ENCODE measurements at places on chromosomes 7 and 10.
A peak's percentile ranks its signal among the peaks of the same experiment; 100 is the strongest.

DNA sequence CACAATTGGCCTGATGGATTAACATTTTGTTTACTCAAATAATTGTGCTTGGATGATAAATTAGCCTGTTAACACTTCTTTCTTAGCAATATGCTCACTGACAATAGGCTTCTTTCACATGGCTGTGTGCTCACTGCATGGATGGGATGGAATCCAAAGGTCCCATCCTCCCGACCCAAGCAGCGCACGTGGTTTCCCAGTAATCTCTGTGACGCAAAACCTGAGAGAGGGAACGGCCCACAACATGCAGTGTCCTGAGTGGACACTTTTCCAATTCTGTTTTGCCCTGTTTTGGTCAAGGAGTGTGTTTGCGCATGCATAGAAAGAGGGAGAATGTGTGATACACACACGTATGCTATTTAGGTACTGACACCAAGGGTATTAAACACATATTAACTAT is 42.1 kb upstream of the RASGEF1A start:
- DNase-seq: no peak

DNA sequence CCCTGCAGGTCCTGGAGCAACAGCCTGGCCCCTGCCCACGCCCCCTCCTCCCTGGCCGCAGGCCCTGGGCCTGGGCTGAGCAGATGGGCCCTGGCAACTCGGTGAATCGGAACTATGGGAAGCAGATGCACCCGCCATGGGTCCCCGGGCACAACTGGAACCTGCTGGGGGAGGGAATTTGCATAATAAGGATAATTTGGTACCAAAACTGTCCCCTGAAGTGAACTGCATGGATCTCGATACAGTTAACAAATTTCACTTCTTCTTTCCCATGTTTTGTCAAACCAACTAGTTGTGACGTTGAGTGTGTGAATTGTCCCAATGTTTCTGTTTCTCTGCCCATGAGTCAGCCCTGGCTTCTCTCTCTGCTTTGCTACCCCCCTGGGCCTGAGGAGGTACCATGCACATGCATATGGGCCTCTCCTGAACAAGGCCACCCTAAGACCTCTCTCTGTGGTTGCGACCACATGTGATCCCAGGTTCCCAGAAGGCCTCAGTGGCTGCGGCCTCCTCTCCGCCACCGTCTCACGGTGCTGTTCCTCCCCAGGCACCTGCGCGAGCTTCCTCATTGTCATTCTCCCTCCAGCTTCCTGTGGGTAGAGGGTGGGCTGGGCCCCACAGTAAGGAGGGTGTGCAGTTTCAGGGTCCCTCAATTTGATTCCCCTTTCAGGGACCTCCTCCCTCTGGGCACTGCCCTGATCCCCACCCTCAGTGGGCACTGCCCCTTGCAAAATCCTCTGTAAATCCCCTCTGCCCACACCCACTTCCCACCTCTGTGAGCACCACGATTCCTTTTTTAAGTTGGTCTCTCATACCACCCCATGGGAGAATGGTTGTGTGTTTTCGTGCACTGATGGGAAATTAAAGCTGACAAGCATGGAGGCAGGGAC is 40.0 kb downstream of the FIGNL1 start:
- no peak for DNase-seq

DNA sequence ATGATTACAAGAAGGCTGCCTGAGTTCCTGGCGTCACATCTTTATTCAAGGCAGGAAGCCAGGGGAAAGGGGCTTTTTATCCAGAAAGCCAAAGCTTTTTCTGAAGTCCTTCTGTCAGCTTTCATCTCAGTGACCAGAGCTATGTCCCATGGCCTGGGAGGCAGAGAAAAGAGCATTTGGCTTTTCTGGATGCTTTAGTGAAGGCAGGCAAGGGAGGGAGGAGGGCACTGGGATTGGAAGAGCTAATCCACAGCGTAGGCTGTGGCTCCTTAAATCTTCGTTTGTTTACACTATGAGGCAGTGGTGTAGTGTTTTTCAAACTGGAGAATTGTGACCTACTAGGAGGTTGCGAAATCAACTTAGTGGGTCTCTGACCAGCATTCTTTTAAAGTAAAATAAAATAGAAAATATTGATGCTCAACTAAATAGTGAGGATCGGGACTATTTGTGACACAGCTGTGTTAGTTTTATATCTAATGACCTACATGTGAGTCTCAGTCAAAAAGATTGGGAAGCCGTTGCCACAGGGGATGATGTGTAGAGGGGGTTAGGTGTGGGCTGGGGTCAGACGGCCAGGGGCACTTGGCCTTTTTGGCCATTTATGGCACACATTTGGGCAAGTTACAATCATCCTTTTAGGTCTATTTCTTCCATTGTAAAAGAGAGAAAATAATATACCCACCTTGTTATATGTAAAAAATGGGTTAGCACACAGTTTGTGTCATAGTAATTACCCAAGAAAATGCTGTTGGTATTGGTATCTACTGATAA is 14.1 kb downstream of the CRYGN start:
- no peak for DNase-seq

DNA sequence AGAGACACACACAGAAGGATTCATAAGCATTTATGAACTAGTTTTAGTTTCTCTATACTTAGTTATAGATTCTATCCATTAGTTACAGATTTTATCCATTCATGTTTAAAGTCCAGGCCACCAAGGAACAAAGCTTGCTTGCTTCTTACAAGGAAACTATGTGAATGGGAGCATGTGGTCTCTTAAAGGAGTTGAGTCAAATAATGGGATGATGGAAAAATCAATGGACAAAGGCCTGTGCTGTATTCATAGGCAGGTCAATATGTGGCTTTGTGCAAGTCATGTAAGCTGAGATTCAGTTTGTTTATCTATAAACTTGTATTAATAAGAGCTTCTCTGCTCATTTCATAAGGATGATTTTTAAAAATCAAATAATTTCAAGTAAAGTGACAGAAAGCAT is 172.8 kb upstream of the CDK1 start:
- DNase-seq: no peak

DNA sequence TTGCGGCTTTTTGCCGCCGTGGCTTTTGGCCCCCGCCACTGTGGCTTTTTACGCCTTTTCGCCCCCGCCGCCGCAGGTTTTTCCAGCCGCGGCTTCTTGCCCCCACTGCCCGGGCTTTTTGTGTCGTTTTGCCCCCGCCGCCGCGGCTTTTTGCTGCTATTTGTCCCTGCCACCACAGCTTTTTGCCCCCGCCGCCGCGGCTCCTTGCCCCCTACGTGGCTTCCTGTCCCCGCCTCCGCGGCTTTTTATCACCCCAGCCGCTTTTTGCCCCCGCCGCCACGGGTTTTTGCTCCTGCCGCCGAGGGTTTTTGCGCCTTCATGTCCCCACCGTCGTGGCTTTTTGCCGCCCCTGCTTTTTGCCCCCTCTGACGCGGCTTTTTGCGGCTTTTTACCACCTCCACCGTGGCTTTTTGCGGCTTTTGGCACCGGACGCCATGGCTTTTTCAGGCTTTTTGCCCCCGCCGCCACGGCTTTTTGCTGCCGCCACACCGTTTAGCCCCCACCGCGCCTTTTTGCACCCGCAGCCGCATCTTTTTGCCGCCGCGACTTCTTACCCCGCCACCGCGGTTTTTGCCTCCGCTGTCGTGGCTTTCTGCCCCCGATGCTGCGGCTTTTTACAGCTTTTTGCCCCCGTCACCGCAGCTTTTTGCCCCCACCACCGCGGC is 637.0 kb downstream of the ZNF716 start:
- no peak for DNase-seq

- DNase-seq: peak; percentile 74
Measured at GRCh38 chr7:151083071-151083823, at the start of gene TMUB1. Gene TMUB1 (minus strand): TSS chr7:151083493. CDS start chr7:151082563, 930 bp downstream.

DNA sequence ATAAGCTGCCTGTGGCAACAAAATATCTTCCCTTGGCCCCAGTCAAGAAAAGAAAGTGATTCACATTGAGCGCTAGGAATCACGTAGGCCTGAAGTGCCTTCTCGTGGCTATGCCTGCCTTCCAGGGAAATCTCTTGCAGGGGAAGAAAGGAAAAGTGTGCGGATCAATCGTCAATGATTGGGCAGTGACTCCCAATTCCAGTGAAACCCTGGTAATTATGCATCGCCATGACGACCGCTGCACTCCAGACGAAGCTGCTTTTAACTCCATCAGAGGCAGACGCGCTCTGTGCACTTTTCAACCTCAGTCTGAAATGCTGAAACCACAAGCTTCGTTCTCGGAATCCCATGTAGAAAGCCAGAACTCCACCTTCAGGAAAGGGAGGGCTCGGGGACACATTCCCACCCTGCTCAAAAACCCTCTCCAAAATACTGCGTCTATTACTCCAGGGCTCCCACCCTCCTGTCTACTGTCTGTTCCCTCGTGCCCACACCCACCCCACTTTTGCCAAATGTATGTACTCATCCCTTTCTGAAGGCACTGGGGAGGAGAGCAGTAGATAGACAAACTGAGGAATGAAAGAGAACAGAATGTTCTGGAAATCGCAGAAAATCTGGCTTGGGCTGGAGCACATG is 24.2 kb upstream of the PRKAG2 start:
- DNase-seq: no peak

DNA sequence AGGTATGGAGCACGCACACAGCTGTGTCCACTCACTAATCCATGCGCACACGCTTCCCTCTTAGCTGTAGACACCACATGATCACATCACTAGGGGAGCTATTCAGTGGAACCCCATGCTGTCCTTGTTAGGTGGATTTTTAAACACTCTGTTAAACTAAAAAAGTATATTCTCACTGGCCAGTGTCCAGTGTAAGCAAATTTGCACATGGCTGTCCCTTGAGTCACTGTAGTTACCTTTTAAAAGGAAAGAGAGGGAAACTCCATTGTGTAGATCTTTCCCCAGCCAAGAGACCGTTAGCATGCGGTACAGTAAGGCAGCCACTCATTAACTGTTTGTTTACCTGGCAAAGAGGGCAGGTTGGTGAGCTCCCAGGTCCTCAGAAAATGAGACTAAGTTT is 81.6 kb upstream of the INSYN2A start:
- DNase-seq: no peak

- DNase-seq: no peak
Measured at GRCh38 chr10:124632064-124632531, 112.1 kb downstream of the FAM53B start.

GRCh38 chr10:44761076-44761475 is 150.1 kb upstream of the TMEM72 start:
- no peak for DNase-seq

DNA sequence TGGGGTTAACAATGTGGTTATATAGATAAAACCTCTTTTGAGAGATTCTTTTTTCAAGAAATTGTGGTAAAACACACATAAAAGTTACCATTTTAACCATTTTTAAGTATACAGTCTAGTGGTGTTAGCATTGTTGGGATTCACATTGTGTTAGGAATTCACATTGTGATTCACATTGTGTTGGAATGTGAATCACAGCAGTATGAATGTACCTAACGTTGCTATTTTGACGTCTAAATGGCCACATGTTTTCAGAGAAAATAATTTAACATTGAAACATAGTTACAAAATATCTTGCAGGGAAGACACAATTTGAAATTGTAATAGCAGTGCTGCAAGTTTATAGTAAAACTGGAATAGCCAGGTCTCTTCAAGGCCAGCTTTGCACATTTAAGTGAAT is 129.0 kb downstream of the BICC1 start:
- no peak for DNase-seq

DNA sequence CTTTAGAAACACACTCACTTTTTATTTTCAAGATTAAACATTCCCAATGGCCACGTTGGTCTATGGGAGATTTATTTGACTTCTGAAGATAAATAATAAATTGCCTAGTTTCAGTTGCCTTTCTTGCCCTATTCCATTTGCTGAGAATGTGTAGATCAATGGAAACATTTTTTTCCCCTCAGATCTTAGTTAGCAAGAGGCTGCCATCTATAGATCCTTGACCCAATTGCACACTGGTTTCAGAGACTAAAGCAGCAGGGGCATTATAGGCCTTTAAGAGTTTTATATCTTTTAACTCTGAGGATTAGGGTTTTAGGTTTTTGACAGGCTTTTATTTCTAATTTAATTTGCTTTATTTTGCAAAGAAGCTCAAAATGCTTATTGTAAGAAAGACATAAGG is 163.2 kb upstream of the GPR26 start:
- DNase-seq: no peak

GRCh38 chr7:153193144-153193595 is 433.6 kb downstream of the ACTR3B start:
- DNase-seq: no peak

- no peak for DNase-seq
Measured at GRCh38 chr7:41887416-41887815, 184.5 kb upstream of the INHBA start.

- no peak for DNase-seq
Measured at GRCh38 chr10:78312197-78313047, 278.8 kb downstream of the RPS24 start.

DNA sequence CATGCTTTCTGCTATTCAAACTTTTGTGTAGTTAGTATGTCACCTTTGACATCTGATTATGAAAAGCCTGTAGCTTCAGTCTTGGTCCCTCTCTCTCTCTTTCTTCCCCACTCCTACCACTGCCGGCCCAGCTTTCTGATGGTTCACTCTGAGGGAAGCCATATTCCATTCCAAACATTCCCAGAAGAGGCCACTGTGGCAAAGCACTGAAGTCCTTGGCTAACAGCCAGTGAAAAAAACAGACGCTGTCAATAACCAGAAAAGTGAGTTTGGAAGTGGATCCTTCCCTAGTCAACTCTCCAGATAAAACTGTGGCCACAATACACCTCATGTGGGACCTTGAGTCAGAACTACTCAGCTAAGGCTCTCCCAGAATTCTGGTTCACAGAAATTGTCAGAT is 950.7 kb upstream of the PHF14 start:
- no peak for DNase-seq

DNA sequence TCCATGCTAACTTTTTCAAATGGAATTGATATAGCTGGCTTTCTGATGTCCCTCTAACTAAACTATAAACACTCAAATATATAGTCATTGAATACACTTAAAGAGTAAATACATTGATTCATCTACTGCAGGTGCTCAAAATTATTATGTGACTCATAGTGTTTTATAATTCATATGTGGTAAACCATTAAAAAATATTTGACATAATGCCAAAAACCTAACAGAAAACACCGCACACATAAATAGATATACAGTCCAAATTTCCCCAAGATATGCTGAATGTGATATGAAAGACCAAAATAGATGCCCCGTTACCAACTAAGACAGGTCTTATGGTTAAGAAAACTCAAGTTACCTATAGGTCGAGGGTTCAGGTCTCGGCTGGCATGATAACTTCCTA is 171.7 kb upstream of the SEMA3E start:
- no peak for DNase-seq

DNA sequence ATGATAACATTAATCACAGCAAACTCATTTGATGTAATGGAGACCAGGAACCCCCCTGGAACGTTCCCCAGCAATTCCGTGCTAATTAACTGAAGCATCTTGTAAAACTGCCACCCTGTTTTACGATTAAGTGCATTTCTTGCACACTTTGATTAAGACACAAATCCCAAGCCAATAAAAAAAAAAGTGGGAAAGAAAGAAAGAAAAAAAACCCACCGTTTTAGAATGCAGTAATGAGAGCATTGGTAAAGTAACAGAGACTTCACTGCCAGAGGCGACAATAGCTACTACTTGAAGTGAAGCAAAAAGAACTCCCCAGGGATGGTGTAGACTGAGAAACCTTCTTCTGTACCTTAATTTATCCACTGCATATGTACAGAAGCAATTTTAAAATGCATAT is 616.1 kb downstream of the PTPRN2 start:
- no peak for DNase-seq

GRCh38 chr7:67989142-67989541 is 992.5 kb downstream of the TYW1 start:
- no peak for DNase-seq

- no peak for DNase-seq
Measured at GRCh38 chr7:77958436-77958835, 159.9 kb downstream of the PHTF2 start.

Measured in stimulated activated CD8-positive, alpha-beta memory T cell treated with anti-CD3 and anti-CD28 coated beads, Interleukin-4, amount 100 ng/mL, for 1 hour (primary cell).